Neural crest cell (in vitro differentiated cells): ENCODE measurements at places on chromosomes 1 and 21. TPM values are rescaled to one million over a fixed set of nuclear protein-coding genes. Genes with fewer than 3 reads are reported as not detected.

DNA sequence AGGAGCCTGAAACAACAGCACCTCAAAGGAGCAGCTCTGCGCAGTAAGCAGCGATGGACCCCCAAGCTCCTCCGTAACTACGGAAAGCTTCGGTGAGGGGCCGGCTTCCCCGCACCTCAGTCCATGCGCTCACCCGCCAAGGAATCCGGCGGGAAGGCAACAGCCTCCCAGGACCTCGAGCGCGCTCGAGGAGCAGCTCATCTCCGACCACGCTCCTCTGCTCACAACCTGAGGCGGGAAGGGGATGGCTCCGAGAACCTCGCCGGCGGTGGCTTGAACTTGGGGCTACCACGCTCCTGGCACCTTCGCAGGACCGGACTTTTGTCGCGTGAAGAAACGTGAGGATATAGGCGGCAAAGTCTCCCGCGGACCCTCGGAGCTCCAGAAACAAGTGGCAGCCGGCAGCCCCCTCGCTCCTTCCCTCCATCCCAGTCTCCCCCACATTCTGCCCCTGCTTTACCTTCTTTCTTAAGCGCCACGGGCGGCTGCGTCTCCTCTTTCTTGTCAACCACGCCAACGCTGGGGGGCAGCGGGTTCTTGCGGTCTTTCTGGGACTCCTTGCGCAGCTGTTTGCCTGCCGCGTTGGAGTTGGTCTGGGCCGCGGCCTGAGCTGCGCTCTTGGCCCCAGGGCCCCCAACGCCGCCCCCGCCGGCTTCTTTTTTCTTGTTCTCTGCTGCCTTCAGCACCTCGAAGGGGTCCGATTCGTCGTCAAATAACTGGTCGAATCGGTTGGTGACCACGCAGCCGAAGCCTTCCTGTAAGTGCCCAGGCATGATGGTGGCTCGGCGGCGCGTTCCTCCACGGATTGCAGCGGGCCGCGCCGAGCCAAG, 459 bp downstream of the SERBP1 start:
- peak; percentile 10 for DNase-seq

GRCh38 chr1:202214089-202214843, 20.7 kb downstream of the LGR6 start:
- no peak for DNase-seq

DNA sequence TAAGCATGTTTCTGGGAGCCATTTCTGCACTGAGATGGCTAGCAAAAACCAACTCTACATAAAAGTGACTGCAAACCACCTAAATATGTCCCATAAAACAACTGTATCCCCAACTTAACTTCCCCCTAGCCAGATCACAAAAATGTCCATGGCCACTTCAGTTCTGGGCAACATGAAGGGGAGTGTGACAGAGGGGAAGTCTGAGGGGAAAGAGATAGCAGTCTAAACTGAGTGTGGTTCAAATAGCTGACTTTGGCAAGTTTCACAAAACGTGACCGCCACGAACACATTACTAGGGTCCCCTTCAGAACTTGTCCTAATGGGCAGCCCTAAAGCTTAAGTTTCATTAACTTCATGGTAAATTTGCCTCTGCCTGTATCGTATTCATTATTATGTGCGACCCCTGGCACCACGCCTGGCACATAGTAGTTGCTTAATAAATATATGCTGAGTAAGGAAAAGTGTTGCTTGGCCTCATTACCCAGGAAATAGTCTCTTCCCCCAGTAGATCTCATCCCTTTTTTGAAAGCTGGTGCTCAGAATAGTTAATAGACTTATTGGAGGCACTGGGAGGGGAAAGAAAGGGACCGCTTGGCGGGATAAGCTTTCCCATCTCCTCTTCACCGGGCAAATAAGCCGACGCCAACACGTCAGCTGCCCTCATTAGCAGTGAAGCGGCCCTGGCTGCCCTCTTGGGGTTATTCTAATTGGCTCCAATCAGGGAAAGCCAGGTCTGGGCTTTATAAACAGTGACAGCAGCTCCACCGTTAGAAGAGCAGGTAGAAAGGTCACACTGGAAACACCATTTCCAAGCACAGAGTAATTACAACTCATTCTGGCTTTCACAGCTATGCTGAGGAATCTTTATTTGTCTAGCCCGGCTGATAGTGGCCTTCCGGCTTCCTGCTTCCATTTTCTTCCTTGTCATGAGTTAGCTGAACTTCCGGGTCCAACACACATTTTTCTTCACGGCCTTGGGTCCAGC, 122.1 kb downstream of the LRIG2 start:
- no peak for DNase-seq

- no peak for DNase-seq
These were observed 2.2 kb downstream of the TLR5 start for GRCh38 chr1:223140611-223141405.

DNA sequence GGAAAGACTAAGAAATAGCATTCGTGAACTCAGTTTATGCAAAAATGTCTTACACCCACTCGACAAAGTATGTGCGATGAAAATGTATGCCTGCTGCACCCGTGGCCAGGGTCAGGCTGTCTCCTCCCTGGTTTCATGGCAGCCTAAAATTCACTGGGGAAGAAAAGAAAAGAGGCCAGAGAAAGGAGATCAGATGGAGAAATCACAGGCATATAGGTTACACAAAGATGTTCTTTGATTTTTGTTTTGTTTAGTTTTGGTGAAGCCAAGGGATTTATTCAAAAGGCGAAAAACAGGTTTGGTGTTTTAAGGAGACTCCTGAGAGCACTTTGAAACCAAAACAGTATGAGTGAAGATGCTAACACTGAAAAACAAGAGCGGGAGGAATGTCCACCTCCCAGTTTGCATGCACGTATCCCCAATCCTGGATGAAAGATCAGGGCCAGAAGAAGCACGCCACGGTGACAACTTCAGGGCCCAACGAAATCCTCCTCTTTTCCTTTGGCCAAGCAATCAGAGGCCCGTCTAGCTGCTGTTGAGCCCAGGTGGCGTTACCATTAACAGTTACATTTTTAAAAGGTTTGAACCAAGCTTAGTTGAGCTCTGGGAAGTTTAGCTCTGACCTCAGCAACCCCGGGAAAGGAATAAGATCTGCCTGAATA, 992 bp upstream of the SSX2IP start:
- no peak for DNase-seq

NT5C1A gene
- total RNA-seq, result not detected in 2 replicates

C1orf226 gene
- 9.3 and 9.8 TPM in 2 replicates for total RNA-seq

MAP3K21 gene
- 0.51 and 0.86 TPM in 2 replicates for total RNA-seq

LCA5L gene
- total RNA-seq, result 1.2 and 1.4 TPM in 2 replicates
